ENCODE measurements at places on chromosomes 12 and 14. TPM values are rescaled to one million over a fixed set of nuclear protein-coding genes. Genes with fewer than 3 reads are reported as not detected.
A peak's percentile ranks its signal among the peaks of the same experiment; 100 is the strongest.

DNA sequence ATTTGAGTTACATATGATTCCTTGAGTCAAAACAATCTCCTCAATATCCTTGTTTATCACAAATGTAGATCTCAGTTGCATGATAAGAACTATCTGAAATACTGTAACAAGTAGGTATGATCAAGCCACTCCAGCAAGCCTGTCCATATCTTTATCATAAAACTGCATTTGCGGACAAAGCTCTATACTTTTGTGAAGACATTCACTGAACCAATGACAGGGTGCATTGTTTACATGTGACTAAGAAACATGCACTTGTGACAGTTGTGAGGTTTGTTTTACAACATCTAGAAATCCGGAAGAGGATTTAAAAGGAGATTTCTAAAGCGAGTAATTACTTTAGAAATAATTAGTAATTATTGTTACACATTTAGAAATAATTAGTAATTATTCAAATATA is 111.7 kb downstream of the PPP2R5E start:
- no peaks in the 10 kb centered on the region for H3K27me3 ChIP-seq
- DNase-seq = no peak
- H3K4me1 ChIP-seq = peaks cover 23% of the 10 kb centered on the region
- H3K27ac ChIP-seq = no peak overlapping the region
- no peaks in the 10 kb centered on the region for H3K36me3 ChIP-seq

GRCh38 chr12:56521590-56522371 is at the start of gene RBMS2:
RBMS2 (plus strand) TSS chr12:56521820; CDS start chr12:56522024, 204 bp downstream.
- peak within 1 kb of the TSS; percentile 73 for H3K27ac ChIP-seq
- DNase-seq = peak; percentile 96
- peak within 1 kb of the TSS; percentile 57 for H3K4me3 ChIP-seq
- no peaks in the 10 kb centered on the region for H3K27me3 ChIP-seq
- H3K4me1 ChIP-seq = no peaks in the 10 kb centered on the region

GRCh38 chr12:88925454-88925853 is 345.2 kb upstream of the KITLG start:
- no peak for DNase-seq
- H3K36me3 ChIP-seq = no peaks in the 10 kb centered on the region
- H3K27me3 ChIP-seq = no peaks in the 10 kb centered on the region
- no peak overlapping the region for H3K4me3 ChIP-seq
- peak overlapping the region; percentile 41 for H3K27ac ChIP-seq
- peaks cover 4% of the 10 kb centered on the region for H3K4me1 ChIP-seq

DNA sequence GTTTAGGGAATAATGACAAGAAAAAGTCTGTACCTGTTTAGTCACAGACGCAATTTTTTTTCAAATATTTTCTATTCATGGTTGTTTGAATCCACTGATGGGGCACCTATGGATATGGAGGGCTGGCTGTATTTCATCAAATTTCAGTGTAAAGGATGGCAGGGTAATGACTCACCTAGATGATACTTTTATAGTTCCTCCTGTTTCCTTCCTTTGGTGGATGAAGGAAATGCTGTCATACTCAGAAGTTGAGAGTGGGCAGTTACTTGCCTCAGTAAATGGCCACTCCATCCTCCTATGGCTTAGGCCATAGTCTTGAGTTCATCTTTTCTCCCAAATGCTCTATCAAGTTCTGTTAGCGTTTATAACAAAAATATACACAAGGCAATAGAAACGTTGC is 18.9 kb upstream of the C12orf71 start:
- no peaks in the 10 kb centered on the region for H3K27me3 ChIP-seq
- H3K4me3 ChIP-seq = no peak overlapping the region
- no peaks in the 10 kb centered on the region for H3K36me3 ChIP-seq
- no peaks in the 10 kb centered on the region for H3K4me1 ChIP-seq
- H3K27ac ChIP-seq = no peak overlapping the region

DNA sequence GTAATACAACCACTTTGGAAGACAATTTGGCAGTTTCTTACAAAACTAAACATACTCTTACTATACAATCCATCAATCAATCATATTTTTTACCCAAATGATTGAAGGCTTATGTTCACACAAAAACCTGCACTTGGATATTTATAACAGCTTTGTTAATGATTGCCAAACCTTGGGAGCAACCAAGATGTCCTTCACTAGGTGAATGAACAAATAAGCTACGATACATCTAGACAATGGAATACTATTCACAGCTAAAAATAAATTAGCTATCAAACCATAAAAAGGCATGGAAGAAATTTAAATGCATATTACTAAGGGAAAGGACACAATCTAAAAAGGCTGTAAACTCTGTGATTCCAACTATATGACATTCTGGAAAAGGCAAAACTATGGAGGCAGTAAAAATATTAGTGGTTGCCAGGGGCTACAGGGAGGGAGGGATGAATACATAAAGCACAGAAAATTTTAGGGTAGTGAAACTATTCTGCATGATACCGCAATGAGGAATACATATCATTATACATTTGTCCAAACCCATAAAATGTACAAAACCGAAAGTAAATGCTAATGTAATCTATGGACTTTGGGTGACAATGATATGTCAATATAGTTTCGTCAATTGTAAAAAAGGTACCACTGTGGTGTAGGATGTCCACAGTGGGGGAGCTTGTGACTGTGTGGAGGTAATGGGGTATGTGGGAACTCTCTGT is 70.5 kb downstream of the GPR65 start:
- no peaks in the 10 kb centered on the region for H3K36me3 ChIP-seq
- H3K27me3 ChIP-seq = no peaks in the 10 kb centered on the region
- no peak overlapping the region for H3K27ac ChIP-seq
- DNase-seq = no peak

Gene GALNT8
- 1.3 TPM for total RNA-seq

DNA sequence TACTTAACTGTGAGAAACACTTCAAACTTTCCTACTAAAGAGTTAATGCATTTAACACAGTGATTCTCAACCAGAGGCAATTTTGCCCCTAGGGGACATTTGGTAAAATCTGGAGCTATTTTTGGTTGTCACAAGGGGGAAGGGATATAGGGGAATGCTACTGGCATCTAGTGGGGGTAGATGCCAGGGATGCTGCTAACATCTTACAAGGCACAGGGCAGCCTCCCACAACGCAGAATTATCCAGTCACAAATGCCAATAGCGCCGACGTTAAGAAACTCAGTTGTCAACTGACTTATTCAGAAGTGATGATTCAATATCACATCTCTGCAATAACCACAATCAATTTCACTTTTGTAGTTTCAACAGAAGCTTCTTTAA is 2.0 kb downstream of the EEA1 start:
- no peaks in the 10 kb centered on the region for H3K36me3 ChIP-seq
- H3K4me3 ChIP-seq = no peak overlapping the region
- H3K27ac ChIP-seq = peak overlapping the region; percentile 99
- no peak for DNase-seq
- H3K4me1 ChIP-seq = peaks cover 48% of the 10 kb centered on the region

Gene HOXC11
- not detected for total RNA-seq
